ENCODE measurements at places on chromosomes 7 and 10.

DNA sequence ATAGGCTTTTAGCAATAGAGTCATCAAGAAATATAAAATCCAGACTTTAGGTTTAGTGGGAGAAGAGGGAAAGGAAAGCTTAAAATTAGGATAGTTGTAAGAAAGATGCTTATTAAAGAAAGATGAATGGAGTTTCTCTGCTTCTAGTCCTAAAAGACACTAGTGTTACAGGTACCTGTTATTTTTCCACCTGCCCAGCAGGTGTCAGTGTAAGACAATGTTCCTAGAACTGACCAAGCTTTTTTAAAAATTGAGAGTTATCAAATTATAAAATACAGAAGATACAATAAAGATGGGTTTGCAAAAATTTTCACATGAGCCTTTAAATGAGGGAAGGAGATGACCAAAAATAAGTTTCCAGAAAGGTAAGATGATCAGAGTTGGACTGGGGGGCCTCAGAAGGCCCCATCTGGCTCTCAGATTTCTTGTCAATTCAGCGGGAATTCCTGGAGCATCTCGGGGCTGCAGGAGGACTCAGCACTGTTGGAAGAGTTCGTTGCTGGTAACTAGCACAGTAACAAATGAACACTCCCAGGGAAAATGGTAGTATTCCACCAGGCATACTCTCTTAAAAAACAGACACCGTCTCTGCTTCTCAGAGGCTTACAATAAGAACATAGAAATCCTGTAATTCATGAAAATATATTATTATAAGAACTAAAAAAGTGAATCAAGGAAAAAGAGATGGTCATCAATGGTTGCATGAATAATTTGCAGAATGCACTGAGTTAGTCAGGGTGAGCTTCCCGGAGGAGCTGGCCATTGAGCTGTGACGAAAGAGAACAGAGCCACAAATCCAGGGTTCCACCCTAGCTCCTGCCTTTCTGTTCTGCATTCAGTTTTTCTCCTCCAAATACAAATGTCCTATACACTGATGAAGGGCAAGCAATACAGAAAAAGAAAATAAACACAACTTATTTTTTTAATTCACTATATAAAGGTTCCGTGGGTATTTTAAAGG, 71.8 kb upstream of the PIK3CG start:
- DNase-seq = no peak

DNA sequence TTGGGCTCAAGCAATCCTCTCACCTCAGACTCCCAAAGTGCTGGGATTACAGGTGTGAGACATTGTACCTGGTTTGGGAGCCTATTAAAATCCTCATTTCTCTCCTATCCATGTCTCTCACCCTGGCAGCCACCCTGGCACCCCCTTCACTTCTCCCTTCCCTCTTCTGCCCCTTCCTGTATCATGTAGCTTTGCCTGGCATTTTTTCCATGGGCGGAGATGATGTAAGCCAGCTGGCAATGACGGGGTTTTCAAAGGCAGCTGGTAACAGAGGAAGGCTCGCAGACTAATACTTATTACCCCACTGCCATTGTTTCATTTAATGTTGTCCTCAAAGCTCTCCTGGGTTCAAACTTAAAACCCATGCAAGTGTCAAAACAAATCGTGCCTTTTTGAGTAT, 61.9 kb downstream of the RGS10 start:
- DNase-seq = no peak

DNA sequence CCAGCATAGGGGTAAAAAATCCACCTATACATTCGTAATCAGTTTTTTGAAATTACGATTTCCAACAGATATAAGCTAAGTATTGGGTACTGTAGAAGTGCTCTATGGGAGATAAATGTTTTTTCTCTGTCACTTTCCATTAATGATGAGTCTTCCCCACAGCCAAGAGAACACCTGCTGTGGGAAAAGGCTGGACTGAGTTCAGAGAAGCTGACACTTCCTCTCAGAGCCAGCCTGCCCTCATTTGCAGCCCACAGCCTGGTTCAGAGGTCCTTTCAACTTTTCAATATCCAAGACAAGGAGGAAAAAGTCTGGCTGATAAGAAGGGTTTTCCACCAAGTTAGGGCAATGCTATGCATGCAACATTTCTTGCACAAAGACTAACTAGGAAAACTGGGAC, 64.5 kb upstream of the DNAJB12 start:
- no peak for DNase-seq

DNA sequence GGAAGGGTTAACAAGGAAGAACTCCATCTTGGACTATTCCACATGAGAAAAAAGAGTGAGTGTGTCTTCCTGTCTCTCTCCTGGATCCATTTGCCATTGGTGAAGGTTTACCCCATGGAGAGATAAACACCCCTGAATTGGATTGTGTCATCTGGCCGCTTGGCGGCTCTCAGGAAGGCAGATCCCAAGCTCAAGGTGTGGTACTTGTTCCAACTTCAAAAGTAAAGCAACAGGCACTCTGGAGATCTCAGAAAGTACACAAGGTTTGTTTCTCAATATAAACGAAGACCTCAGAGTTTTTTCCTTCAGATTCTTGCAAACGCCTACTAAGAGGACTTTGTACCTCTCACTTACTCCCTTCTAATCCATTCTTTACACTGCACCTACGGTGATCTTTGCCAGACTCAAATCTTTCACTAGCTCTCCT, 116.7 kb downstream of the REEP3 start:
- DNase-seq = no peak

DNA sequence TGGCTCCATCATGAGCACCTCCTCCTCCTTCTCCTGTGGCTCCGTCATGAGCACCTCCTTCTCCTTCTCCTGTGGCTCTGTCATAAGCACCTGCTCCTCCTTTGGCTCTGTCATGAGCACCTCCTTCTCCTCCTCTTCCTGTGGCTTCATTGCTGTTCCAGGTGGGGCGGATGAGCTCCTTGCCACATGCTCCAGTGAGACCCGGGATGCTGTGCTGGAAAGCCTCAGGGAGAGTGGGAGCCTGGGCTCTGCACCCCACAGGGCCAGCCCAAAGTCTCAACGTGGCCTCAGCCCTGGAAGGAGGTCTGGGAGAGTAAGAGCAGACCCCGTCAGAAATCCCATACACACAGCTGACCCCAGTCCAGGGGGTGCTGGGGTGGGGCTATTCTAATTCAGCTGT, 380.7 kb downstream of the TCERG1L start:
- no peak for DNase-seq

DNA sequence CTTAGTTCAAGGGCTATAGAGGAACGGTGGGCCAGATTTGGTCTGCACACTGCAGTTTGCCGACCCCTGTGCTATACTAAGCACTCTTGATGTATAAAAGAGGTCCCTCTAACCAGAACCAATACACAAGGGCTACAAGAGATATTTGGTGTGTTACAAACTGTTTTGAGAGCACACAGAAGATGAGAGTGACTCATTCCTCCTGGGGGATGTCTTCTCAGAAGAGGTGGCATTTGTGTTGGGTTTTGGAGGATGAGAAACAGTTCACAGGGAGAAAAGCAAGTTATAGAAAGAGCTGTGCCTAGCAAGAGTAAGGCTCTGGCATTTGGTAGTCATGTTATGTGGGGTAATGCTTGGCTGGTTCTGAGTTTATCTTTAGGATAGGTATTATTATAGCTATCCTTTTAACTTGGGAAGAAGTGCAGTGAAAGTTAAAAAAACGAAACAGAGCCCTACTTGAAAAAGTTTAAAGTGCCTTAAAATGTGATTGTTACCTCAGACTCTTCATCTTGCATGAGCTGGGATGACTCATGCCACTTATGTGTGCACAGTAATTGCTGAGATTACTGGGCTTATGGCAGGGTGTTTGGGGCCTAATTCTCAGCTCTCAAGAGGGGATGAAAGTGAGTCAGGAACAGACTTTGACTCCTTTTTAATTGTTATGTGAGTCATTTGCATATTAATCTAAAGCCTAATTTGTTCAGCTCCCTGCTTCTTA, 160.4 kb downstream of the KIF20B start:
- DNase-seq = peak; percentile 4

- DNase-seq = no peak
Measured at GRCh38 chr10:13736506-13736905, 149.7 kb downstream of the PRPF18 start.

DNA sequence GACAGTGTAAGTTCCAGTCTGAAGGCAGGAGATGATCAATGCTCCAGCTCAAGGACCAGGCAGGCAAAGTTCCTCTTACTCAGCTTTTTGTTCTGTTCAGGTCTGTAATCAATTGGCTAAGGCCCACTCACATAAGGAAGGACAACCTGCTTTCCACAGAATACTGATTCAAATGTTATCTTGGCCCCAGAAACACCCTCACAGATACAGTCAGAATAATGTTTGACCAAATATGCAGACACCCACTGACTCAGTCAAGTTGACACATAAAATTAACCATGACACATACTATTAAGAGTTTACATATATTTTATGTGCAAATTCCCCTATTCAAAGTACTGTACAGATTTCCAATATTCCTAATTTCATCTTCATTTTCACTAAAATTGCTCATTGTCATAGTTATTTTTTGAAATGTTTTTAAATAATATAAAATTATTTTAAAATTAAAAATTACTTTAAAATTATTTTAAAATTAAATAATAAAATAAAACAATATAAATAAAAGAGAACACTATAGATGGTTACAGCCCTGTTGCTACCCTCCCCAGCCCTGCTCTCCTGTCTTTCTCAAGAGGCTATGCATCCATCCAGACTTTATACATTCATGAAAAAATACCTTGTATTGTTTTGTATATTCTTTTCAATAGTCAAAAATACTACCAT, 59.4 kb downstream of the RAB11FIP2 start:
- DNase-seq = no peak

- no peak for DNase-seq
Measured at GRCh38 chr10:92890471-92890870, 42.2 kb downstream of the EXOC6 start.

DNA sequence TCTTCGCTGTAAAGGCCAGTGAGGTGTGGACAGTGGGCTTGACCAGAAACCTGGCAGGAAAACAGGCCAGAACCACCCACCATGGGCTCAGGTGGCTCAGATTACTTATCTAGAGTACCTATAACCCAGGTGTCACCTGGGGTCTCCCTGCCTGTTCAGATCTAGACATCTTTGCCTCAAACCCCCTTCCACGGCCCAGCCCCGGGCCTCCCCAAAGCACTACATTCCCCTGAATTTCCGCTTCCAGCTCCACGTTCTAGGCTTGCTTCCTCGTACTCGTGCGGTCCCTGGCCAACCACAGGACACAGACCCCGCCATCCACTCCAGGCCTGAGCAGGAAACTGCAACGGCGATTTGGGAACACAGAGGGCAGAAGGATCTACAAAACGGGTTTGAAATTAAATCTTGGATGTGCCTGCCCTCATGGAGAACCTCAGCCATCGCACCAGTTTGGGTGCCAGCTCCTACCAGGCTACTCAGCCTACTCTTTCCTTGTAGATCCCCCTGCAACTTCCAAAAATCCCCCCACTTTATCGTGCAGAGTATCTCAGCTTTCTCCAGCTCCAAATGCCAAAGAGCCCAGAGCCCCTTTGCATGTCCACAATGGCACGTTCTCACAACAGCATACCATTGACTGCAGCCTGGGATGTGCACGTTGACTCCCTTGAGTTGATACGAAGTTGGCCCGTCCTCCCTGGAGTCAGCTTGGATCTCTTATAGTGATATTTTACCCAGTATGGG, 62.7 kb upstream of the CACUL1 start:
- no peak for DNase-seq

DNA sequence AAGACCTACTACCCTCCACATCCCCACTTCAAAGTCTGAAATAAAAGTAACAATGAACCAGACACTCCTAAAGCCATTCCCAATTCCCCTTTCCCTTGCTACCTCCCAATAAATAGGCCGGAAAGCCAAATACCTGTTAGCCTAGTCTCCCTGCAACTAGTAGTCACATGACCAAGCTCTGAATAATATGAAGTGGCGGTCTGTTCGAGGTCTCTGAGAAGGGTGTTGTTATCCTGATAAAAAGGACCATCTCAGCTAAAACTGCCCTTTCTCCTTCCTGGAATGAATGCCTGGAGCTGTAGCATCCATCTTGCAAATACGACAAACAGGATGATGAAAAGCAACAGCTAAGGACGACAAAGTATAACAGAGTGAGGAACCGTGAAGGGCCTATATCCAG, 6.0 kb downstream of the KIF5B start:
- no peak for DNase-seq

All from AG09319 (cell line).